ENCODE measurements at places on chromosomes 6 and 20. TPM values are rescaled to one million over a fixed set of nuclear protein-coding genes. Genes with fewer than 3 reads are reported as not detected.

NAA20 gene
- 58.4 TPM for total RNA-seq

IRAK1BP1 gene
- 3.5 TPM for total RNA-seq

- no peak for DNase-seq
Measured at GRCh38 chr6:26401389-26401986, 587 bp upstream of the BTN3A1 start.

GRCh38 chr6:85620308-85620707, 22.4 kb downstream of the SYNCRIP start:
- no peak for DNase-seq

PGBD1 gene
- total RNA-seq, result 2.5 TPM

DNA sequence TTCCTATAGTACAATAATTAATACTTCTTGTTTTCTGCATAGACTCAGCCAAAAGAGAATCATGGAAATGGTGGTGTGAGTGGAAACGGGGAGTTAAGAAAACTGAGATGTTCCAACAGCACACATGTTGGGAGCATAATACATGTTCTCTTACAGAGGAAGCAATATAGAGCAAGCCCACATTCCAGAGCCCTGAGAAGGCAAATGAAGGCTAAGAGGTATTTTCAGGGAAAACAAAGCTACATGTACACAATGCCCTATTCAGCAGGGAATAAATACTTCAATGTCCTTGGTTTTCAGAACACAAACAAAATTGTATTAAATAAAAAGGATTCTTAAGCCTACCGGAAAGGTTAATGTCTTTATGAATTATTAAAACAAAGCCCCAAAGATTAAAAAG, 35.1 kb upstream of the SMIM8 start:
- no peak for DNase-seq

All from Right ventricle myocardium inferior (tissue), 1 donor.